ENCODE measurements at places on chromosomes 12 and 14.

DNA sequence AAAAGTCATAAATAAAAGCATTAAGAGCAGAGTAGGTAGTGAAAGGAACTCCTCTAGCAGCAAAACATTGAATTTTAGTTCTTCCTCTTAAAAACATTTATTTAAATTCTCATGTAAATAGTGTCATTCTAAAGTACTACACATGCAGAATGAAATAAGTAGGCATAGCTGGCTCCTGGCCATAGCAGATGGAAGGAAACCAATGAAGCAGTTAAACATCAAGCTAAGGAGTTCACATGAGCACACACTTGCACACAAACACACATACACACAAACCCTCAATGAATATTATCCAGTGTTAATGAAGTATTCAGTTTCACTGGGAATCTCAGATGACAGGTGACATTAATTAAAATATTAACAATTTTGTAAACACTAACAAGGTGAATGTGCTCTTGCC lies 69.3 kb downstream of the SLC35F4 start:
- DNase-seq = no peak

DNA sequence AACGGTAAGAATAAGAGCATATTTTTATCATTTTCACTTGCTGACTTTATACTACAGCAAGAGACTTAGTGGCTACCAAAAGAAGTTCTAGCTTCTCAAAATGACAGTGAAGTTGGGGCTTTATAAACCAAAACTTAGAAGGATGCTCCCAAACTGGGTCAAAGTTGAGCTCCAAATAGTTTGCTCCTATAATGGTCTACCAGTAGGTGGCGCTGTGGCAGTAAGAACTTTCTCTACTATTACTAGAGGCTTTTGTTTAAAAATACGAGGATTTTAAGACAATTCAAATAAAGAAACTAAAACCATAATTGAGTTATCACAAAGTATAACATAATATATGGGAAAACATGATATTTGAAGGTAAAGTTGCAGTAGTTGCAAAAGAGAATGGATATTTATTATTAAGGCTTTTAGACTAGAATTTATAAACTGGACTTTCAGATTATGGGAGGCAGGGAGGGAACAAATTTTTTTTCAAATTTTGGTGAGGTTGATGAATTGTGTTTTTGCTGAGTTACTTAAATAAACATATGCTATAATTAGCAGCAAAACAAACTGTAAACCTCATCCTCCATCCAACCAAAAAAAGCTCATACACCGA lies 75.0 kb downstream of the TGFB3 start:
- DNase-seq = peak; percentile 93

GRCh38 chr12:116482859-116483258 lies 76.3 kb upstream of the MAP1LC3B2 start:
- DNase-seq = no peak

DNA sequence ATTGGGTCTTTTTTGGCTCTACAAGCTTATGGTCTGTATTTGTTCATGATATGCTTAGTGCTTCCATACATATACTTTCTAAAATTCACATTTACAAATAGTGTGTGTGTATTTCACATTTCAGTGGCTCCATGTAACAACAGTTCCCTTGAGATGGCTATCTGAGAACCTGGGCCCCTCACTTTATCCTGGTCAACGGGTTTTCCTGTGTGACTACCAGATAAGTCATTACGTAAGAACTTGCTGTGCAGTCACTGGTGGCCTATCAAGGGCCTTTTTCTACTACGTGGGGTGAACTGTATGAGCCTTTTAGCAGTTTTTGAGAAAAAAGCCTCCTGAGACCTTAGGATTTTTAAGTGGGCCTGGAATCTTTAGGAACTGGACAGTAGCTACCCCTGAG lies 454.1 kb downstream of the PCNX1 start:
- DNase-seq = peak; percentile 78

GRCh38 chr14:22613106-22613695 lies 15.1 kb downstream of the ABHD4 start:
- DNase-seq = no peak

- DNase-seq = peak; percentile 58
These were observed 76.2 kb downstream of the PDZRN4 start for GRCh38 chr12:41264281-41264680.

GRCh38 chr12:89238593-89238992 lies 113.7 kb downstream of the DUSP6 start:
- no peak for DNase-seq

DNA sequence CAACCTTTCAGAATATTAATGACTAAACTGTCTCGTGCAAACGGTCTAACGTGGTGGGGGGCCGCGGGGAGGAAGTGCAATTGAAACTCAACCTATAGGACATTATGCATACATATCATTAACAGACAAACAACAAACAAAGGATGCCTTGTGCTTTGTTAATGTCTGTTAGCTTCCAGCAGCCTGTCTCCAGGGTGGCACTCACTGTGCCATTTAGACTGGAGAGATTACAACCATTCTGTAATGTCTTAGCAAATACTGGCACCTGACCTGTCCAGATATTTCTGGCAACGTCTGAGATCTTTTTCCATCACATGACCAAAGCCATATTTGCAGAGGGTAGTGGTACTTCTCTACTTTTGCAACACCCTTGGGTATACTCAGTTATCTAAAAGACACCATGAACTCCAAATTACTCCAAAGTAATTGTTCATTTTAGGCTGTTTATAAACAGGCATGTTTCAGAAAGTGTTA lies 11.6 kb downstream of the BHLHE41 start:
- DNase-seq = peak; percentile 19

DNA sequence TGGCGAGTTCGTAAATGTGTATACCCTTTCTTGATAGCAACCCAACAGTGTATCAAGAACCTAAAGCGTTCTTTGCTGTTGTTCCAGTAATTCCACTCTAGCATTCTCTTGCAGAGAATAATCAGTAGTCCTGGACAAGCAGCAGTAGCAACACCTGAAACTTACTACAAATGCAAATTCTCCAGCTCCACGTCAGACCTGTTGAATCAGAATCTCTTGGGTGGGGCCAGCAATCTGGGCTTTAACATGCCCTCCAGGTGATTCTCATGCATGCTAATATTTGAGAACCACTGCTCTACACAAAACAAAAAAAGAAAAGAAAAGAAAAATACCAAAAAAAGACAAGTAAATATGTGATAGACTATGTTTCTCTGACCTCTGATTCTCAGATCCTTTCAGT lies 10.1 kb downstream of the PTGDR start:
- DNase-seq = no peak

DNA sequence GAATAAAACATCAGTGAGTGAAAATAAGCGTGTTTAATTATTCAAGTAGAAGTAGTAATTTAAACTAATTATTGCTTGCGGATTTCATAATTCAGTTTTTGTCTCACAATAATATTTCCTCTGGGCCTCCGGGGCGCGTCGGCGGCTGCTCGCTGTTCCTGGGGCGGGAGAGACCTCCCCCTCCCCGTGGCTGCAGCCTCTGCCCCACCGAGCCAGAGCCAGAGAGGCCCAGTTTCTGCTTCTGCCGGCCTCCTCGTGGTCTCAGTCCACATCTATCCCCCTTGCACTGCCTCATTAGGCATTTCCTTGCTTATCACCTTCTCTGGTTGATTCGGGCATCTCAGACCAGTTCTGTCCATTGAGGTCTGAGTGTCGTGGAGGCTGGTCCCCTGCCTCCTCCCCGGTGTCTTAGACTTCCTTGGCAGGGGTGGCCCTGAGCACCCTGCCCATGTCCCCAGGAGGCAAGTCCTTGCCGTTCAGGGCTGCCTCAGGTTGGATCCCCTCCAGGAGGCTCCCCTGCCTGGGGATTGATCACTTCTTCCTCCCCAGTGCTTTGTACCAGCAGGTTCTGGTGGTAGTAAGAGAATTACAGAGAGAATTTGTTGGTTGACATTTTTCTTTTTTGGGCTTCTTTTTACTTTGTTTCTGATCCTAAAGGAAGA lies 78.0 kb downstream of the SLC25A47 start:
- DNase-seq = no peak

GRCh38 chr12:4540638-4541037 lies 1.9 kb downstream of the RAD51AP1 start:
- peak; percentile 57 for DNase-seq

DNA sequence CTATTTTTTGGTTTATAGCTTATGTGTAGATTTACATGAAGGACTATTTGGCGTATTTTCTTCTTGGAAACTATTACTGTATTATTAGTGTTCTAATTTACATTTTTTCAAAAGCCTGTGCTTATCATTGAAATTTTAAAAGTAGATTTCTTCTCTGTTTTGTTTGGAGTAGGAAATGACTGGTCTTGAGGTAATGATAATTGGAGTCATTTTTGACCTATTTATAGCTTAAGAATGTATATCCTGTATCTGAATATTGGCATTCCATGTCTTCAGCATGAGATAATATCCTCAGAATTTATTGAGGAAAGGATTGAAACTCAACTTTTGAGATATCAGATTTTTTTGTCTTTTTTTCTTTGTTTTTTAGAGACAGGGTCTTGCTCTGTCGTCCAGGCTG lies 193.4 kb downstream of the ERC1 start:
- DNase-seq = no peak

DNA sequence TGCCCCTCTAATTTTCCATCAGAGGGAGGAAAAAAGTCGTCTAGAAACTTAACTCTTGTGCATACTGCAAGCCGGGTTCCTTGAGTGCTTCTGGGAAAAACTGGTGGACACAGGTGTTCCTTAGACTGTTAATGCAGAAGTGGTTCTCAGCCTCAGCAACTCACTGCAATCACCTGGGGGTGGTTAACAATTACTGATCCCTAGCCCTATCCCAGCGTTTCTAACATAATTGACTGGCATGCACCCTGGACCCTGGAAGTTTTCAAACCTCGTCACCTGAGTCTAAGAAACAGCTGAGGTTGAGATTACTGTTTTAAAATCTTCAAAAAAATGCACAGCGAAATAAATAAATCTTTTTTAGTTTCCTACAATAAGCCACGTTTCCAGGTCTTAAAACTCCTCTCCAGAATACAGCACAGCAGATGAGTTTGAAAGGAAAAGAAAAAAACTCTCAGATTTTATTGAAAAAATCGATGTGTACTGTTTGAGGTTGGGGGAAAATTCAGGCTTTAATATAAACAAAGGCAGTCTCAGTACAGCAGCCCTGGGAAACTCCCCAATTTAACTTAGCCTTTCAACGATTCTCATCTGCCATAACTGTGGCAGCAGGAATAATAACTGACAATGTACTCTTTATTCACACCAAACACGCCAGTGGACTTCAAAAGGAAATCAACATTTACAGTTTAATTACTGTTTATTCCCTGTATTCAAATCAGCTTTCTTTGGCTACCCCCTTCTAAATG lies 45.4 kb downstream of the PHLDA1 start:
- DNase-seq = no peak

GRCh38 chr12:28027947-28028724 lies 55.6 kb upstream of the PTHLH start:
- peak; percentile 64 for DNase-seq

DNA sequence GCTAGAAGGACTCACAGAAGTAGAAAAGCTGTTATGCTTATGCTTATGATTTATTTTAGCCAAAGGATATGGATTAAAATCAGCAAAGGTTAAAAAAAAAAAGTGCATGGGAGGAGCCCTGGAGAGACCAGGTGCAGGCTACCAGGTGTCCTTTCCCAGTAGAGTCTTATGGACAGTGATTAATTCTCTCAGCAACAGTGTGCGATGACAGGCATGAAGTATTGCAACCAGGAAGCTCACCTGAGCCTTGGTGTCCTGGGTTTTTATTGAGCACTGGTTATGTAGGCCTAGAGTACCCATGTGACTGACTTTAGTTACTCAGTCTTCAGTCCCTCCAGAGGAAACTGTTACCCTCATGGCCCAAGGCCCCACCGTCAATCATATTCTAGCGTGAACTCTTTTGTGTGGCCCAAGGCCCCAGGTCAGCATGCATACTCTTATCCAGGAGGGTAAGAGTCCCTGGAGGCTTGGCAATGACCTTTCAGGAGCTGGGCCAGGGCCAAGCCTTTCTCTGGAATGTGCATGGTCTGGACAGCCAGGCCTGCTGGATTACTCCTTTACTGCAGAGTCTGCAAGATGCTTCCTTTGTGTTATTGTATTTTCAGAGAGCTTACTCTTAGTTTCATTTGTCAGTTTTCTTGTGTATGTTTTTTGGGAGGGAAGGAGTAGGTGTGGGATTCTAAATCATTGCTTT lies 69.6 kb upstream of the RD3L start:
- DNase-seq = no peak

- DNase-seq = no peak
These were observed 183.5 kb upstream of the C14orf180 start for GRCh38 chr14:104395941-104396681.

DNA sequence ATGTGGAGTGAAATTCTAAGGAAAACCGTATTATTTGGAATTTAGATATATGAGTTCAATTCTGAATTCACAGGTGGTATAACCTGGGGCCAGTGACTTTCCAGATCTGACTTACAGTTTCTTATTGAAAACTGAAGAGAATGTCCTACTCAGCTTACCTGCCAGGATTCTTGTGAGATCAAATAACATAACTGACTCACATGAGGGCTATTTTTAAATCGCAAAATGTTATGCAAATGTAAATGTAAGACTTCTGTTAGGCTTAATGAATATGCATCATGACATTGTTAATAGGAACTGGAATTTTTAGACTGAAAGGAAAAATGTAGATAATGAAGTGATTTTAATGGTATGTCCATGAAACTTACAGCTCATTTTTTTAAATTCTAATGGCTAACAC lies 1142.1 kb downstream of the FLRT2 start:
- no peak for DNase-seq
